ENCODE measurements at places on chromosomes 6 and 20. TPM values are rescaled to one million over a fixed set of nuclear protein-coding genes. Genes with fewer than 3 reads are reported as not detected.

GRCh38 chr6:100344321-100344720 is 120.4 kb downstream of the SIM1 start:
- peak; percentile 29 for DNase-seq

DNA sequence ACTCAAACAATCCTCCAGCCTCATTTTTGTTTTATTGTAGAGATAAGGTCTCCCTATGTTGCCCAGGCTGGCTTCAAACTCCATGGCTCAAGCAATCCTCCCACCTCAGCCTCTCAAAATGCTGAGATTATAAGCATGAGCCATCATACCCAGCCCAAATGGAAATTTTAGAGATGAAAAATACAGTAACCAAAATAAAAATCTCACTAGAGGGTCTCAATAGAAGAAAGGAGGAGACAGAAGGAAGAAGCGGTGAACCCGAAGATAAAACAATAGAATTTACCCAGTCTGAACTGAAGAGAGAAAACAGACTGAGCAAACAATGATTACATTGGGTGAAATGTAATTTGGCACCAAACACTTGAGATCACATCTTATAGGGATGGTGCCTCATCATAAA is 16.7 kb upstream of the OLIG3 start:
- DNase-seq, result no peak

GRCh38 chr6:66930559-66931290 is 1223.7 kb upstream of the EYS start:
- no peak for DNase-seq

DNA sequence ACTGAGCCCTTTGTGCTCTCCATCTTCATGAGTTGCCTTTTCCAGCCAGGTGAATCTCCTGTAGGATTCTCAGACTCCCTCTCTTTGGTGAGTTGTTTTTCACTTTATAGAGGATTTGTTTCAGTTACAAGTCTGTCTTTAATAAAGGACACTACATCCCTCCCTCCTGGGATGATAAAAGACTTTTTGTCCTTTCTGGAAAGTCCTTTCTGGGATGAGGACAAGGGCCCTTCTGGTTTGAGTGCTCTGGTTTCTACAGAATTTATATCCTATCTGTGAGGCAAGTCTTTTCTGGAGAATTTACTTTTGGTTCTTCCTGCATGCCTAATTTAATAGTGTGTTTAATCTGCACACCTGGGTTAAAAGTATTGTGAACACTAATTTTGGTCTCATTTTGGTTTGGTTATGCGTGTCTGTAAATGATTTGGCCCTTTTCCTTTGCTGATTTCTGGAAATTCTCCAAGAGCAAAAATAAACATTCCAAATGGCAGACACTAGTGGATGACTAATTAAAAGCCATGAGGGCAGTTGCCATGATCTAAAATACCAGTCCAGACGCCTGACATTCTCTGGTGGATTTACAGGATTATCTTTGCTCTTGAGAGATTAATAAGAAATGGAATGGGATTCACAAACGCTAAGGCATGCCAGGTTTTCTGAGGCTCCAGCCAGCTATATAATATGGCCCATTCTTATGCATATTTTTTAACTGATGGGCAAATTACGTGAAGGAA is 44.8 kb downstream of the TCP11 start:
- peak; percentile 75 for DNase-seq

DNA sequence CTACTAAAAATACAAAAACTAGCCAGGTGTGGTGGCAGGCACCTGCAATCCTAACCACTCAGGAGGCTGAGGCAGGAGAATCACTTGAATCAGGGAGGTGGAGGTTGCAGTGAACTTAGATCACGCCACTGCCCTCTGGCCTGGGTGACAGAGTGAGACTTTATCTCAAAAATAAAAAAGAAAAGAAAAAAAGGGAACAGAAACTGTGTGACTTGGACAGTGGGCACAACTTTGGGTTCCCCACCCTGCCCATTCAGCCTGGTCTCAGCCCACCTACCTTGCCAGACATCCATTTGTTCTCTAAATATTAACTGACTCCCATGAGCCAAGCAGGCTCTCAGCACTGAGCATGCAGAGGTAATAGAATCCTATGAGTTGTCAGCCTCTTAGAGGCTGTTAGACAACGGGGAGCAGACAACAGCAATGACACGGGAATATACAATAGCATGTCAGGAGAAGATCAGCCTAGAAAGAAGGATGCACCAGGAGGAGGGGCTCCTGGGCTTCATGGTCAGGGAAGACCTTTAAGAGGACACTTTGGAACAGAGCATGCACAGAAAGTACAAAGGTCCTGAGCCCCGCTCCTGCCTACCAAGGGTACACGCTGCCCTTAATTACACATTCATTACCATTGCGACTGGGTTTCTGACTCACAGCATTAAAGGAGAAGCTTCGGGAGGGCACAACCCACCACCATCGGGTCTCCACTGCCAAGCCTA is 20.0 kb downstream of the FAM209B start:
- no peak for DNase-seq

The ABCF1 gene
- total RNA-seq, result 54.4 TPM

- no peak for DNase-seq
Measured at GRCh38 chr6:157767775-157768156, 55.3 kb upstream of the SNX9 start.
